ENCODE measurements at places on chromosomes 3 and 15.

- no peak for DNase-seq
Observed at GRCh38 chr3:35779611-35780010, 140.3 kb downstream of the ARPP21 start.

GRCh38 chr3:39637807-39638206, 170.3 kb downstream of the MOBP start:
- DNase-seq, result no peak

DNA sequence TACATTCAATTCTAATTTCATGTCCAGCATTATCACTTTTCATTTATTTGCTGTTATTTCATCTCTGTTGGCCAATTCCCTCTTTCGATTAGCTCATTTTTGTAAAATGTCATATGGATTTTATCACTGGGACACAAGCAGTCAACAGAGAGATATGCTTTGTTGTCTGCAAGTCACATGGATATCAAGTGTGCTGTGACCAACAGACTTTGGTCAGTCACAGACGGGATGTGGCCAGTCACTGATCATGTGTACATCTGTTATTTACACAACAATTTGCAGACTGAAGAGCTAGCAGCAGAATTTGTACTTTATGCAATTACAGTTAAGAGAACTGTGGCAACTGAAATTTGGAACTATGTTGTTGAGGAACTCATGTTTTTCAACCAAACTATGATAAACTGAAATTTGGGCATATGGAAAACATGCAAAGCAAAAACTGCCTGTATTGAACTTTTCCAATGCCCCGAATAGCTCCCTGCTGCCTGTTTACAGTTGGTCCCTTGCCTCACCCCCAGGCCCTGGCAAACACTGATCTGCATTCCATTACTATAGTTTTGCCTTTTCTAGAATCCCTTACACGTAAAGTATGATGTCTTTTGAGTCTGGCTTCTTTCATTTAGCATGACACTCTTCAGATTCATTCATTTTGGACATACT, 104.4 kb downstream of the RPL22L1 start:
- DNase-seq, result peak; percentile 34

GRCh38 chr3:114666623-114667022, 372.8 kb downstream of the TIGIT start:
- DNase-seq, result no peak

- DNase-seq, result peak; percentile 30
Observed at GRCh38 chr3:150079029-150079739, 108.5 kb upstream of the PFN2 start.

- DNase-seq, result no peak
Observed at GRCh38 chr15:70121624-70122302, 24.0 kb upstream of the TLE3 start.

GRCh38 chr3:22659651-22660475, 543.3 kb upstream of the UBE2E2 start:
- no peak for DNase-seq

GRCh38 chr3:115385774-115386730, 237.3 kb upstream of the GAP43 start:
- DNase-seq, result peak; percentile 25

GRCh38 chr3:102084006-102084405, 234.7 kb downstream of the NFKBIZ start:
- DNase-seq, result no peak

GRCh38 chr15:98294126-98294525, 333.6 kb downstream of the ARRDC4 start:
- DNase-seq, result no peak

GRCh38 chr15:27027229-27027628, 56.2 kb downstream of the GABRG3 start:
- no peak for DNase-seq

GRCh38 chr3:59979542-59979941, 929.7 kb upstream of the CFAP20DC start:
- DNase-seq, result no peak

- no peak for DNase-seq
Observed at GRCh38 chr3:125125821-125126245, 70.0 kb upstream of the HEG1 start.

DNA sequence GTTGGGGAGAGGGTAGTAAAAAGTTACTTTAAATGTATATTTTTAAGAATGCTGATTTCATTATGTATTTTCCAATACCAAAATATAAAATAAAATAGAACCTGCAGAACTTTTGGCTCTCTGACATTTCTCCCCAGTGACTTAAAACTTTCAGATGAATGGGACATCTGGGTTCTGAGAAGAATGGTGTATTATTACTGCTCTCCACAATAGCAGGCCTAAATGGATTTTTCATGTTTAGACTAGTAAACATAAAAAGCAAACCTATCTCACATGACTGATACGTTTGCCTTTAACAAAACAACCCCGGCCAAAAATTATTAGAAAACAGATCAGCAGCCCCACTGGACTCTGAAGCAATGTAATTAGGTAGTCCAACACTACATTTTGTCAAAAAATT, 73.8 kb downstream of the FHIT start:
- no peak for DNase-seq

GRCh38 chr3:123318374-123318773, 116.6 kb downstream of the SEC22A start:
- no peak for DNase-seq
